Stimulated activated CD8-positive, alpha-beta memory T cell treated with anti-CD3 and anti-CD28 coated beads, Interleukin-15, amount 100 ng/mL, for 4 hours (primary cell): ENCODE measurements at places on chromosomes 7 and 10.

- DNase-seq, result no peak
Measured at GRCh38 chr7:94486216-94486615, 23.4 kb upstream of the CASD1 start.

- DNase-seq, result no peak
Measured at GRCh38 chr7:112670193-112670592, 120.0 kb downstream of the TMEM168 start.

GRCh38 chr10:70358446-70358845, 24.0 kb downstream of the LRRC20 start:
- DNase-seq, result no peak

- no peak for DNase-seq
Measured at GRCh38 chr7:155574556-155575290, 28.4 kb upstream of the CNPY1 start.

GRCh38 chr10:110174201-110174600, 33.2 kb upstream of the MXI1 start:
- DNase-seq, result no peak

GRCh38 chr10:59906417-59907202, at the start of gene CCDC6:
CCDC6 (minus strand) TSS chr10:59906556; CDS start chr10:59906424, 132 bp downstream.
- peak; percentile 85 for DNase-seq

GRCh38 chr7:155232911-155233310, 64.8 kb upstream of the INSIG1 start:
- DNase-seq, result no peak

GRCh38 chr7:104960741-104961448, 53.1 kb upstream of the KMT2E start:
- DNase-seq, result no peak

- DNase-seq, result no peak
Measured at GRCh38 chr7:22442187-22442881, 57.7 kb downstream of the STEAP1B start.

DNA sequence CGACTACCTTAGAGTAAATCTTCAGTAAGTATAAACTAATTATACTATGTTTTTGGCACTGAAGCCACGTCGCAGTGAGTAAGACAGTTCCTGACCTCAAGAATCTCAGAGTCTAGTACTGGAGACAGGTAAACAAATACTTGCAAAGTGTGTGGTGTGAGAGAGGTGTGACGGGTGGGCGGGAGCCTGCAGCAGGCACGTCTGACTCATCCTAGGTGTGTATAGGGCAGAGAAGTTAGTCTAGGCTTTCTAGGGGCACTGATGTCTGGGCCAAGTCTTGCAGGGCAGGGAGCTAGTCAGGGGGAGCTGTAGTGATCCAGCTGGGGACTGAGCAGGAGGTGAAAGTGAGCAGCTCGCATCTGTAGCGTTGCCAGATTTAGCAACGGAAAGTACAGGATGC, 35.9 kb upstream of the SFTPD start:
- DNase-seq, result peak; percentile 1

DNA sequence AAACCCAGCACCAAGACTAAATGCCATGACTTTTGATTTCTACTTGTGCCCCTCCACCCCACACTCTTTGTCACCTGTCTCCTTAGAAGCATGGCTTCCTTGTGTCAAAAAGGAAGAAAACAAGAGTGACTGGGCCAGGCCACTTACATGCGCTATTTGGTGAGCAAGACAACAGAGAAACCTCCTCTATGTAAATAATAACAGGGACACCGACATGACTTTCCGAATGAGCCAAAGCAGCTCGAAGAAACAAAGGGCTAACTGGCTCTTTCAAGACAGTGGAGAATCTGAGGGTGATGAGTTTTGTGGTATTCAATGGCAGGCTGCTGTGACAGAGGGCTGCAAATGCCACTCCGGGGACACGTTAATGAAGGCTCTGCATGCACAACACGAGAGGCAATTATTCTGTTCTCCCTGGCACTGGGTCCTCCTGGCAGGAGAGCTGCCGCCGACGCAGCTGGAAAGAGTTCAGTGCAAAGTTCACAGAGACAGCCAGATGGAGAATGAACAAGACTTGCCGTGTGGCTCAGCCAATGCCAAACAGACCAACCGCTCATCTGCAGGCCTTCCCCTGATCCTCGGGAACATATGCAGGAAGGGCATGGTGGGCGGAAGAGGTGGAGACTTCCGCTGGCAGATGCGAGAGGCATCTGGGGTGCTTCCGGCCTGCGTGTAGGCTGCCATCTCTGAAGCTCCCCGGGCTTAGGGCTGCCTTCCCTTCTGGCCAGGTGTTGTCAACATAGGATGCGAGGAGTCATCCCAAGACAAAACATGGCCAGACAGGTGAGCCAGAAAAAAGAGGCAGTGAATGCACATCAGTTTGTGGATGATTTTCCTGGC, 59.1 kb upstream of the SMNDC1 start:
- no peak for DNase-seq

DNA sequence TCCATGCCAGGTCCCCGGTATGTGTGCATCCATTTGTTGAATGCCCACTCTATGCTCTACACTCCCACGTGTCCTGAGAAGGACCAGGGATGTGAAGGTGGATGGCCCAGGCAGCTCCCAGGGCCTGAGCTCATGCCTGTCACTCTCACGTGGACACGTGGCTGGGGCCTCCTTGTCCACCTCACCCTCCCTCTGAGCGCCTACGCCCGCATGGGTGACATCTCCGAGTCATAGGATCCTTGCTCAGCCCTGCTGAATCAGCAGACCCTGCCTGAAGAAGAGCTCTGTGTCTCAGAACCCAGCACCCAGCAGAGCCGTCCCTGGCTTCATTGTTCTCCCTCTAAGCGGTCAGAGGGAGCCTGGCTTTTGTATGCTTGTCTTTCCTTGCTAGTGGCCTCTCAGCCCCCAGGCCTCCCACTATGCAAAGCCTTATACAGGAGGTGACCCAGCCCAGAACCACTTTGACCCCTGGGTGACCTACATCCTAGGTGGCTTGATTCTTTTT, 107.9 kb upstream of the PPIF start:
- no peak for DNase-seq

DNA sequence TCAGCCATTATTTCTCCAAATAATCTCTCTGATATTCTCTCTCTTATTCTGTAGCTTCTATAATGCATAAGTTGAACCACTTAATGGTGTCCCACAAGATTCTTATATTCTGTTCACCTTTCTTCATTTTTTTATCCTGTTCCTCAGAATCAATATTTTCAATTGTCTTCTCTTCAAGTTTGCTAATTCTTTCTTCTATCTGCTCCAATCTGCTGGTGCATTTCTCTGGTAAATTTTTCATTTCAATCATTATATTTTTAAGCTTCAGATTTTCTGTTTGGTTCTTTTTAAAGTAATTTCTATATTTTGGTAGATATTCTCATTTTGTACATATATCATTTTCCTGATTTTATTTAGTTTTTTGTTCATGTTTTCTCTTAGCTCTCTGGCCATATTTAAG, 272.6 kb downstream of the ZEB1 start:
- no peak for DNase-seq

- DNase-seq, result no peak
Measured at GRCh38 chr10:133474665-133475424, 21.1 kb downstream of the SCART1 start.

DNA sequence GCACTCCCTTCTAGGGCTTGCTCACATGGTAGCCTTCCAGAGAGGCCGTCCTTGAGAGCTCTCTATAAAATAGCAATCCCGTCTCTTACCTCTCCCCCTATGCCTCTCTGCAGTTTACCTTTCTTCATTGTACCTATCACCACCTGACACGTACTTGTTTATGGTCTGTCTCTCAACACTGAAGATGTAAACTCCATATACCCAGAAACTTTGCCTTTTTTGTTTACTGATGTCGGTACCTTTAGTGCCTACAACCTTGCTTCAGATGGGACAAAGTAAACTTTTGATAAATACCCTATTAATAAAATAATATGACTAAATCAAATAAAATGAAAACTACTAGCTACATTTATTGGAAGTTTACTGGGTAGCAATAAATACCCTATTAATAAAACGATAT, 220.6 kb downstream of the GPAM start:
- DNase-seq, result no peak

GRCh38 chr7:82284936-82285519, 158.5 kb downstream of the CACNA2D1 start:
- no peak for DNase-seq

DNA sequence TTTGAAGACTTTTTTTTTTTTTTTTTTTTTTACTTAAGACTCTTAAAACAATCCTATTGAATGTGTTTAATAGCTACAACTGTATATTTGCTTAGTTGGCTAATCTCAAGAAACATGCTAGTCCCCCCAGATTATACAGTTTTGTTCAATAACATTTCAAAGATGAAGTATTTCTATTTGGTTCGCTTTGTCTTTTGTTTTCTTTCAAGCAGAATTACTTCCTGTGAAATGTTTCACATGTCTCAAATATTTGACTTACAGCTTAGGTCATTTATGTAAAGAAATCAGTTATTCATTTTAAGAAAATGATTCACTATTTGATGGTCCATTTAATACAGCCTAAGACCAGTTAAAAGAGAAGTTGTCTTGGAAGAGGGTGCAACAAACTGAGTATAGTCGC, 12.8 kb upstream of the LAMB1 start:
- DNase-seq, result no peak

- DNase-seq, result no peak
Measured at GRCh38 chr7:149773446-149774236, at the start of gene ZNF467. ZNF467 (minus strand) TSS chr7:149773588; CDS start chr7:149771032, 2,556 bp downstream.

DNA sequence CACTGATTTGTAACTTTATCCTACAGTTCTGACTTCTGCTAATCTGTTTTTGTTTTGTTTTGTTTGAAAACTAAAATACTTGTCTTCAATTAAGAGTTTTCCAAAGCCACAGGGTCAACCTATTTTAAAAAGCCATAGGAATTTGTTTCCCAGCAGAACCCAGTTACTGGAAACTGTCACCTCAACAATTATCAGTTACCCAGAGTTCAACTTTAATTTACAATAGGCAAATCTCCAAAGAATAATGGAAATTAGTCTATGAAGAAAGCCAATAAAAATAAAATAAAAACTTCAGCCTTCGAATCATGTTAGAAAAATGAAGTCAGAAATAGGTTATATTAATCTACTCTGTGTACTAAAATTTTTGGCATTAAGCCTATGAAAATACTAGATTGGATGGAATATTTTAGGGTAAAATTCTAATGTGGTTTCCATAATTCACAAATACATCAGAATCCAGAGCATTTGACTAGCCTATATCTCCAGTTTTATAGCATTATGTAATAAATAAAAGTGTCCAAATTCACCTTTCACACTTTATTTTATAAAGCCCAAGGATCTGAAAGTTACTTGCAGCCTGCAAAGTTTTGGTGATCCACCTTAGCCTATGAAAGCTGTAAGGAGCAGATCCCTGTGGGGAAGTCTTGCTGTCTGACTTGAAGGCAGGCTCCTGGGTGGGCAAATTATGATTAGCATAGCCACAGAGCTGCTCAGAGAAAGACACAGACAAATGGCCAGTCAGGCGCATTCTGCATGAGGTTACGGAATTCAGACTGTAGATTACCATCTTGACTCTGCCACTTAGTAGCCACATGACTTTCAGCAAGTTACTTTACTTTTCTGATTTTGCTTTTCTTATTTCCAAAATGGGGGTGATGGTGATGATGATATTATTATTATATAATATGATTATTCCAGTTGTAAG, 250.0 kb upstream of the HGF start:
- DNase-seq, result no peak

- no peak for DNase-seq
Measured at GRCh38 chr7:134366481-134366880, 49.8 kb upstream of the SLC35B4 start.

- no peak for DNase-seq
Measured at GRCh38 chr7:100482728-100483089, 1.0 kb upstream of the NYAP1 start.

GRCh38 chr7:97021747-97022490, 2.7 kb downstream of the DLX5 start:
- DNase-seq, result no peak

DNA sequence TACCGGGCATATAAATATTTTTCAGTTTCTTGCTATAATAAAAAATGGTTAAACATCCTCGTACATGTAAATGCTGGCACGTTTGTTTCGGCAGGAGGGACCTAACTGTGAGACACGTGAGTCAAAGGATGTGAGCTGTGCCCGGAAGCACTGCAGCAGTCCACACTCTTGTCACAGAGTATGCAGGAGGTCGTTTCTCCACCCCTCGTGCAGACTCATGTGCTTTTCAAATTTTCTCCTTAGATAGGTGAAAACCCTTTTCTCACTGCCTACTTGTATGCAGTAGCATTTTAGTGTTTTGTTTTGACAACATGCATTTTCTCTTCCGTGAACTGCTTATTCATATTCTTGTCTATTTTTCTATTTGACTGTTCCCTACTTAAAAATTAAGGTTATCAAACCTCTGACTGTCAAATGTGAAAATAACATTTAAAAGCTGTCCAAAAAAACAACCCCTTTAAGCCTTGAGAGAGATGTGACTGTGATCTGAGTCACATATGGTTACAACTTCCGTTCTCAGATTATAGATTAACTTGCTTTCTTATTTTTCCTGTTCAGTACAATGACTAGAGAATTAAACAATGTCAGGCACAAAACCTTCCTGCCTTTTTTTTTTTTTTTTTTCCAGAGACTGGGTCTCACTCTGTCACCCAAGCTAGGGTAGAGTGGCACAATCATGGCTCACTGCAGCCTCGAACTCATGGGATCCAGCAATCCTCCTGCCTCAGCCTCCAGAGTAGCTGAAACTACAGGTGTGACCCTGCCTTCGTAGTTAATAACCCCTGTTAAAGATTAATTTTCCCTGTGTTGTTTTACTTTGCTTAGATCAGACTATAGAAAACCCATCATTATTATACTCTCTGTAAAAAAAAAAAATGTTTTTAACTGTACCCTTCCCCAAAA, 45.1 kb downstream of the DPY19L1 start:
- no peak for DNase-seq

- no peak for DNase-seq
Measured at GRCh38 chr10:47260505-47261111, 39.4 kb upstream of the GDF10 start.

DNA sequence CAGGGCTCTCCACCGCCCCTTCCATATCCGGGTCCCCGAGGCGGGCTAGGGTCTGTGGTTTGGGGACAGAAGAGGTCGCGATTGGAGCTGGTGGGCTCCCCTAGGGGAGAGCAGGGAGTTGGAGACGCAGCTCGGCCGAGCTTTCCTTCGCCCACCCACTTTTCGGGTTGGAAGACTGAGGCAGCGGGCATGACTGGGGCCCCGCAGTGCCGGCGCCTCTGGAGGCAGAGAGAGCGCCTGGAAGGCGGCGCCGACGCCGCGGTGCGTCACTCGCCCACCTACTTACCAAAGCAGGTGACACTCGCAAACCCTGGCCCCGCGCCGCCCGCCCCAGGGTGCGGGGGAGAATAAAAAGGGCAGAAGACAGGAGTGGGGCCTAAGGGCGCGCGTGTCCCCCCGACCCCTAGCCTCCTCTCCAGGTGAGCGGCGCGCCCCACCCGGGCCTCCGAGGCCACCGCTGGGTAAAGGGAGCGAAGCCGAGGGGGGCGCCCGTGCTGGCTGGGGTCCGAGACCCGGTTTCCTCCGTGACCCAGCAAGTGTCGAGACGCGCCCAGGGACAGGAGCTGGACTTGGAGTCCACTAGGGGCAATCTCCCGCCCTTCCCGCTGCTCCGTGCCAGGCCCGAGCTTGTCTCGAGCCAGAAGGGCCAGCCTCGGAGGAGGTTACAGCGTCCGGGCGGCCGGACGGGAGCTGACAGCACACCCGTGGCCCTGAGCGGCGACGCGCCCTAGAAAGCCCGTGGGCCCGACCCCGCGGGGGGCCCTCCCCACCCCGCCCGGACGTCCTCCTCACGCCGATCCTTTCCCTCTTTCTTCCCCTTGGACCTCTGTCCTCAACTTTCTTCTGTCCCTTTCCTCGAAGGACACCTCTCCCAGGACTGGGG, 34.4 kb upstream of the GRID1 start:
- peak; percentile 64 for DNase-seq
